ENCODE measurements at places on chromosomes 1 and 21.

- no peak for DNase-seq
Measured at GRCh38 chr1:117812869-117813511, 116.4 kb downstream of the GDAP2 start.

- DNase-seq: no peak
Measured at GRCh38 chr21:38211321-38211720, 45.5 kb upstream of the KCNJ15 start.

- DNase-seq: no peak
Measured at GRCh38 chr1:186375929-186376319, 286 bp downstream of the ODR4 start.

- DNase-seq: no peak
Measured at GRCh38 chr1:37628026-37628556, 6.6 kb downstream of the RSPO1 start.

DNA sequence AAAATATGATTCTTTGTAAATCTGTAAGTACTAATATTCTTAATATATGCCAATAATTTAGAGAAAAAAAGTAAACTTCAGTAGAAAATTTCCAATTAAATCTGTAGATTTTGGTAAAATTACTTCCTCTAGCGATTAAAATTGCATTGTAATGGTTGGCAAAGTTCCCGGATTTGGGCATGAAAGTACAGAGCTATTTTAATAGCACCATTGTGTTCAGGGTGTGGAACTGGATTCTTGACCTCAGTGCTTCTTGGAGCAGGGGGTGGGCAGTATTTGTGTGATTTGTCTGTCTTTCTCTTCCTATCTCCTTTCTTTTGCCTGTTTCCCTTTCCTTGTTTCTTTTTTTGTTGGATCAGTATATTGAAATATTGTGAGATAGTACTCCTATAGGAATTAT lies 72.1 kb downstream of the DNM3 start:
- DNase-seq: no peak

DNA sequence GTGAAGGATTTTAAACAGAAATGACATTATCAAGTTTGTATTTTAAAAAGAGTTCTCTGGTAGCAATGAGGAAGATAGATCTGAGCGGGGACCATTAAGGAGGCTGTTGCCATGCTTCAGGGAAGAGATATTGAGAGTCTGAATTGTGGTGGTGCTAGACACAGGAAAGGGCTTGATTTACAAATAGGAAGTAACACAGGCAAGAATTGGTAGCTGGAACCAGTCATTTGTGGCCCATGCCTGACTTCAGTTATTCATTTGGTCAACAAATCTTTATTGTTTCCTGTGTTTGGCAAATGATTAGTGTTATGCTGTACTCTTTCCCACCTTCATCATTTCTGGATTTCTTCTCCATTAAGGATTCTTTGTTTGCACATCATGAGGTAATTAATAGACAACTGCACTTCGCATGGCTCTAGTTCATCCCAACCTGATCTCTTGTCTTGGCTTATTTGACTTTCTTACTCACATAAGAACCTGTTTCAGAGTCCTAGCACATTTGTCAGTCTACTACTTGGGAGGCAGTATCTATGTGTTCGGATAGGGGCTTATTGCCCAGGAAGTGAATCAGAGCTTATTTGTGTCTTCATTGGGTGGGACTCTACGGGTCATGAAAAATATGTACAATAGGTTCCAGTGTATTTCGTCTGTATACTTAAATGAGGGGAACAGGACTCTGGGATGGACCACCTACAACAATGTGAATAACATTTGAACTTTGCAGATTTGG lies 32.3 kb downstream of the EEIG2 start:
- DNase-seq: no peak
